H9 (cell line): ENCODE measurements at places on chromosomes 4 and X.

DNA sequence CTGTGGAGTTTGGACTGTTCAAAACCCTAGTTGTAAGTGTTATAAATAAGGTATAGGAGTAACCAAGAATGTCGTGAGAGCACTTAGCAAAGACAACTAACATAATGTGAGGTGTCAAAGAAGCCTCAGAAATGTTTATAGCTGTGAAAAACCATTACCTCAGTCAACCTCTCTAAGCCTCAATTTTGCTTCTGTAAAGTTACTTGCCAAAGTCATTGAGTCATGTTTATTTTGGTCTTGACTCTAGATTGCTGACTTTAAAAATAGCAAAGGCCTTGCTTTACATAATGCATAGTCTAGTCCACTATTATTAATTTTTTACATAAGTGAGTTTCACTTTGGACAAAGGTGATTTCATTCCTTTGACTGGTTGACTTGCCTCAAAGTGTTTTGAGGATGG is 257.6 kb upstream of the CXXC4 start:
- no peak for DNase-seq
- no peak overlapping the region for H3K27ac ChIP-seq
- no peak overlapping the region for H3K4me3 ChIP-seq
- H3K4me1 ChIP-seq: no peaks in the 10 kb centered on the region
- no peaks in the 10 kb centered on the region for H3K36me3 ChIP-seq
- no peaks in the 10 kb centered on the region for H3K27me3 ChIP-seq

- H3K27me3 ChIP-seq: no peaks in the 10 kb centered on the region
- H3K4me3 ChIP-seq: no peak overlapping the region
- H3K27ac ChIP-seq: no peak overlapping the region
- no peaks in the 10 kb centered on the region for H3K4me1 ChIP-seq
These were observed 83.7 kb downstream of the PCYT1B start for GRCh38 chrX:24563291-24564010.

- H3K27me3 ChIP-seq: no peaks in the 10 kb centered on the region
- no peak overlapping the region for H3K4me3 ChIP-seq
- H3K27ac ChIP-seq: no peak overlapping the region
- no peak for DNase-seq
- H3K36me3 ChIP-seq: no peaks in the 10 kb centered on the region
- H3K4me1 ChIP-seq: no peaks in the 10 kb centered on the region
These were observed 95.4 kb downstream of the LIMCH1 start for GRCh38 chr4:41633321-41633720.

- no peaks in the 10 kb centered on the region for H3K27me3 ChIP-seq
- H3K4me1 ChIP-seq: peaks cover 3% of the 10 kb centered on the region; the same call in 1 of the 2 replicates
- DNase-seq: no peak
- no peak overlapping the region for H3K27ac ChIP-seq
- H3K36me3 ChIP-seq: no peaks in the 10 kb centered on the region; the same call in 1 of the 2 replicates
These were observed 856.6 kb downstream of the GLUD2 start for GRCh38 chrX:121903961-121904360.

- H3K4me1 ChIP-seq: no peaks in the 10 kb centered on the region
- no peak overlapping the region for H3K4me3 ChIP-seq
- no peaks in the 10 kb centered on the region for H3K36me3 ChIP-seq
- H3K27ac ChIP-seq: no peak overlapping the region
These were observed 23.4 kb downstream of the PPP4R3C start for GRCh38 chrX:27439771-27440170.
